NCI-H1105 treated with DMSO at 0.1 percent for 48 hours (cell line): ENCODE measurements at places on chromosomes 5 and 9.
A peak's percentile ranks its signal among the peaks of the same experiment; 100 is the strongest.

DNA sequence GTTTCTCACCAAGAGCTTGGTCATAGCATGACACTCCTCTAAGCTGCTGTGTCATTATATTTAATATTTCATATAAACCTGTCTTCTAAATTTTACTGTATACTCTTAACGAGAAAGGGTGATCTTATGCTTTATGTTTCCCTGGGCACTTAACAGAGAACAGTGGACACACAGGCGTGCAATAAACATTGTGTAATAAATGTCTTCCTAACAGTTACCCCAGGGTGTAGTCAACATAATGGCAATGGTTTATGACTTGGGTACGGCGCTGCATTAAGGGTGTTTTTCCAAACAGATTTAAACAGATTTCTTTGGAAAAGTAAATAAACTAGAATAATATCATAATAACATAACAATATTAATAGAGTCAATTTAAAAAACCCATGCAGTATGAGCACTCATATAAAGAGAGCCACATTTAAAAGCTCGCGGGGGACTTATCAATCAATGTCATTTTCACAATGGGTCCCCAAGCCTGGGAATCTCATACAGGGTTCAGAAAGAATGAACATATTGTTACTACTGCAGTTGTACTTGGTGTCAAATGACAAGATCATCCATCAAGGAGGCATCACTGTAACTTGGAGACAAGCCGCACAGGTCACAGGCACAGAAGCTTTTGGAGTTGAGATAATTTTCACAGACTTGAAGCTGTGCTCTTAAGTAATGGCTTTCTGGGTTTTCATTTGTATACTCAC lies 376.4 kb downstream of the CTNND2 start:
- no peak for DNase-seq

DNA sequence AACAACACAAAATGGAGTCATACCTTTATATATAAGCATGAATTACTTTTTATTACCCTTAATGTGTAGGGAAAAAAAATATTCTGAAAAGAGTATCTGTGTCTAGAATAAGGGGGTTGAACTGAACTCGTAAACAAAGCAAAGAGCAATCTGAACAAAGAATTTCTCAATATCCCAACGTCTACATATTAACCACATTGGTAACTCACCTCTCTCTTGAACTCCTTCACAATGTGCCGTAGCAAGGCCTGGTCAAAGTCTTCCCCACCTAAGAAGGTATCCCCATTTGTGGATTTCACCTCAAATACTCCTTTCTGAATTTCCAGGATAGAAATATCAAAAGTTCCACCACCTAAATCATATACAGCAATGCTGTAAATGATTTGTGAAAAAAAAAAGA lies 8.4 kb downstream of the HSPA9 start:
- no peak for DNase-seq

DNA sequence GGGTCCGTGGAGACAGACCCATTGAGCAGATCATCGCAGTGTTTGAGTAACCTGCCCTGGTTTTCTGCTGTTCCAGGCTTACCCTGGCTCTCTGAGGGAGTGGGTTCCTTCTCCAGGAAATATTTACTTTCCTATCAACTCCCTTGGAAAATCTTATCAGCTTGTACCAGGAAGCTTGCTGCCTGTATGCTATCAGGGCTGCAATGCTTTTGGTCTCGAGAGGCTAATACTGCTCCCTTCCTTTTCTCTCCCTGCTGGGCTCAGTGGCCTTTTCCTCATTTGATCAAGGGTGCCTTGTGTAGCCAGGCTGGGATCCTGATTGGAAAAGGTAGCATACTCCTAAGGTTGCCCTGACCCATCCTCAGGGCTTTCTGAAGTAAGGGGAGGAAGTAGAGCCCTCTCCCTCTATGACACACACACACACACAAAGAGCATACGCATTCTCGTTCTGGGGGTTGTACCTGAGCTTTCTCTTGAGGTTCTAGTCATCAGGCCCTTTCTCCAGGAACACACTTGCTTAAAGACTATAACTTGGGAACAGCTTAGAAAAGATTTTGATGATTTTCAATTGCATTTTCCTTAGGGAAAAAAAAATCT lies 41.6 kb downstream of the CYSTM1 start:
- DNase-seq = no peak

GRCh38 chr9:34654323-34655051 lies 2.5 kb downstream of the IL11RA start:
- peak; percentile 76 for DNase-seq

DNA sequence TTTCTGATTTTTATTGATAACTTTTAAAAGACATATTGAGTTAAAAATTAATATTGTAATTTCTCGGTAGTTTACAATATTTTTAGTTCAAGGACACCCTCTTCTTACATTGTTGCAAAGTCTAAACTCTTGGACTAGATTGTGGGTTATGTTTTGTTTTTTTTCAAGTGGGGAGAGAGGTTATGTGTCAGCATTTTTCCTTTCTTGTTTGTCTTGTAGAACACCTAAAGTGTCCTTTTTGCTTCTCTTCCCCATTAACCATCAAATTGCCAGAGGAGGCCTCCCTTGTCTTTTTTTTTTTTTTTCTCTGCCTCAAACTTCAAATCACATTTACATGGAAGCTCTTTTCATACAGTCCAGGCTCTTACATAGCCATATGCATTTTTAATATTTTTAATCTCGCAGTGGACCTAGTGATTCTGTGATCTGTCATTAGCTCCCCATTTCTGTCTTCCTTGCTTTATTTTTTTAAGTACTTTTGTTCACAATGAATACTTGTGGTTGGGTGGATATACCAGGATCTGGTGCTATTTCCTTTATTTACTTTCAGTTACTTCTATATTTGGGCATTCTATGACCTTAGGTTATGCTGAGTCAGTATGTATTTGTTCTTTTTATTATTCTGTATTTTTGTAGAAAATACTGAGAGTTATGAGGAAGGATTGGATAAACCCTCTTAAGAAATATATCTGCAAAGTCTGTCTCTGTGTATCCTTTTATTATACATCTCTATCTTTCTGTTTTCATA lies 2280.6 kb upstream of the ACO1 start:
- no peak for DNase-seq

DNA sequence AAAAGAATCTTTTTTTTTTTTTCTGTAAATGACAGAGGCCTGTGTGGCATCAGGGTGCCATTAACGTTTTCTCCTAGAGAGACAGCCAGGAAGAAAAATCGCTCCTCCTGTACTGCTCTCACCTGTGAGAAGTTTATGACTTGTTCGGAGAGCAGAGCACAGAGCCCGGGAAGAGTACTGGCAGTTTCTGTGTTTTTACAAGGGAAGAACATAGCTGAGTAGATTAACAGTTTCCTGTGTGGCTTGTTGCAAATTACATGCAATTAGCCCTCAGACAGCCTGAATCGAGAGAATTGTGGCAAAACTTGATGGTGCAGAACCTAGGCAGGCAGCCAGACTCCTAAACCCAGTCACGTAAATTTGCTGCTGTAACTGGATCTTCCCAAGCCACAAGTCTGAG lies 32.1 kb downstream of the PRKACG start:
- peak; percentile 93 for DNase-seq

- no peak for DNase-seq
Observed at GRCh38 chr5:156934450-156935211, 28.4 kb downstream of the TIMD4 start.

GRCh38 chr5:112546946-112547592 lies 128.0 kb upstream of the EPB41L4A start:
- DNase-seq = no peak

DNA sequence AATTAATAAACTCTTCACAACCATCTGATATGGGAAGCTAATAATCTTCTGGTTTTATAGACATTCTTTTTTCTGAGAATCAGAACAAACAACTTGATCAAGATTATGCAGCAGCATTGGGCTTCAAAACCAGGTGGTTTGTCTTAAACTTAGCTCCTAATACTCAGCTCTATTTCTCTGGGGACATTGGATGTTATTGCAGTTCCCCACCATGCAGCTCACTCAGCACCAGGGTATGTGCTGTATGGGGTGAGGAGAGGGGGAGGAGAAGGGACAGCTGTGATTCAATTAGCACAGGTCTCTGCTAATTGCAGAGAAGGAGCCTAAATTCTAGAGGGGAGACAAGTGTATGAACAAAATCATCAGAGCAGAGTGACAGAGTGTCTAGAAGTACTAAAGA lies 210.7 kb upstream of the TNC start:
- DNase-seq = no peak

GRCh38 chr5:77095189-77095588 lies 8.1 kb upstream of the ZBED3 start:
- DNase-seq = no peak

DNA sequence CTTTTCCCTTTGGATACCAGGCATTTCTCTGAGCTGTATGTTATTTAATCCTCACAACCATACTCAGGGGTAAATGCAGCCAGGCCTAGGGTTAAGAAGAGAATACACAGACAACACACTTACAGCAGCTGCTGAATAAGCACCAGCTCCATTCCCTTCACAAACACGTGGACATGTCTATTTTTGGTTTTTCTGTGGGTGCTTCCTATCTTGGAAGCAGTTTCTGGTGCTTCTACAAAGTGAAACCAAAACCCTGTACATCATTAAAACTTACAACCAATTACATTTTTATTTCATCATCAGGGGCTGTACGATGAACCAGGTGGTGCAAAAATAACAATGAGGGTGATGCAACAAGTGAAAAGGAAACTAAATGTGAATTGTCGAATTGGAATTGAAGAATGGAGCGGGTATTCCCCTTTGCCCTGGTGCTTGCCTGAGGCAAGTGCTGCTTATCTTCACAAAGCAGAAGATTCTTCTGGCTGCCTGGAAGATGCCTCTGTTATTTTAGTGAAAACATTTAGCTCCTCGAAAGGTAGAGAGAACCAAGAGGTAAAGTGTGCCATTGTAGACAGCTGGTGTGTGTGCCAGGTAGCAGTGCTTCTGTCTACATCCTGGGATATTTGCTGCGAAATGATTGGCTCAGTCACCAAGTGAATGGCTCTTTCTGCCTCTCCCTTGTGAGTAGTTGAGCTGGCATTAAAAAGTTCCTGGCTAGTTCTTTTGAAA lies 18.6 kb upstream of the IFNB1 start:
- no peak for DNase-seq

- DNase-seq = no peak
Observed at GRCh38 chr5:172846249-172846648, 12.2 kb downstream of the ERGIC1 start.

- no peak for DNase-seq
Observed at GRCh38 chr5:73365301-73365853, 83.2 kb downstream of the FOXD1 start.

GRCh38 chr5:39191216-39191615 lies 28.1 kb downstream of the FYB1 start:
- no peak for DNase-seq

DNA sequence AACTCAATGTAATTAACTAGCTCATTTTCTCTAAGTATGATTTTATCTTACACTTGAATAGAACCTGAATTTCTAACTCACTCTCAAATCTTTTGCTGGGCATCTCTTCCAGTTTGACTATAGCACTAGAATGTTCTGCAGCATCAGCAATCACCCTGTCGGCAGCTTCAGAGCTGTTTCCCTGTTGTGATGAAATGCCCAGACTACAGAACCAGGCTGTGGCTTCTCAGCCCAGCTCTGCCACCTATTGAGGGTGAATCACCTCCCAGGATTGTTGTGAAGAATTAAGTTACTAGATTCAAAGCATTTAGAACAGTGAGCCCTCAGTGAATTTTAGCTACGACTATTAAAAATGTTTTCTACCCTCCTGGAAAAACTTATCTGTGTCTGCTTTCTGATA lies 90.4 kb upstream of the ANKRD55 start:
- DNase-seq = no peak

DNA sequence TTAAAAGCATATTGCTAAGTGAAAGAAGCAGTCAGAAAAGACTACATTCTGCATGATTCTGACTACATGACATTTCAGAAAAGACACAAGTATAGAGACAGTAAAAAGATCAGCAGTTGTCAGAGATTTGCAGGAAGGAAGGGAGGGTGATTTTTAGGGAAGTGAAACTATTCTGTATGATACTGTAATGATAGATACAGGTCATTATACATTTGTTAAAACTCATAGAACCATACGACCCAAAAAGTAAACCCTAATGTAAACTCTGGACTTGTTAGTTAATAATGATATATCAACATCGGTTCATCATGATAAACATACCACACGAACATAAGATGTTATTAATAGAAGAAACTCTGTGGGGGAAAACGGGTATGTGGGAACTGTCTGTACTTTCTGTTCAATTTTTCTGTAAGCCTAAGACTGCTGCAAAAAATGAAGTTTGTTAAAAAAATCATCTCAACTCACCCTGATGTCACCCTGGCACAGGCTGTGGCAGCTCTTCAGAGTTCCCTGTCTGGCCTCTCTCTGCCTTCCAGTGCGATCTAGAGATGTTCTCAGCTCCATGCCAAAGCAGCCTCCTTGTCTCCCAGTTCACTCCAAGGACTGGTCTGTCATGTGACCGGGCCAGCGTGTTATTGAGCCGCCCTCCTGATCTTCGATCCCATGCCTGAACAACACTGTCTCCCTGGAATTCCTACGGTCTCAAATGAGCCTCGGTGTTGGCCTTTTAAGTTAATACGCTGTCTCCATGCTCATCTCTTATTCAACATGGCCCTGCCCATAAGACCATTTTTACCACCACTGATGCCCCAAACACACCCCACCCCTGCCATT lies 35.4 kb downstream of the PRLR start:
- no peak for DNase-seq

- no peak for DNase-seq
Observed at GRCh38 chr5:72512593-72512860, 5.3 kb upstream of the ZNF366 start.

DNA sequence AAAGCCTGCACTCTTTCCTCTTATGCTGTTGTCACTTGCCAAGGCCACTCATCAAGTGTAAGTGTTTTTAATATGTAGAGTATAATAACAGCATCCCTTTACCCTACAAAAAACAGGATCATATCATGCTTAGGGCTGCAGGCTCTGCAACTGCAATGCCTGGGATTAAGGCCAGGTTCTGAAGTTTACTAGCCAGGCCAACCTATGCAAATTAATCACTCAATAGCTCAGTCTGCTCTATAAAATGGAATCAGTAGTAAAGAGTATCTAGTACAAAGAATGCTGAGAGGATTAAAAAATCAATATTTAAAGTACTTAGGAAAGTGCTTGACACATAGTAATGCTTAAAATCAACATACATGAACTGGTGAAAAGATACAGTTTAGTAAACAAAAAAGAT lies 253.3 kb downstream of the EDIL3 start:
- DNase-seq = peak; percentile 56

DNA sequence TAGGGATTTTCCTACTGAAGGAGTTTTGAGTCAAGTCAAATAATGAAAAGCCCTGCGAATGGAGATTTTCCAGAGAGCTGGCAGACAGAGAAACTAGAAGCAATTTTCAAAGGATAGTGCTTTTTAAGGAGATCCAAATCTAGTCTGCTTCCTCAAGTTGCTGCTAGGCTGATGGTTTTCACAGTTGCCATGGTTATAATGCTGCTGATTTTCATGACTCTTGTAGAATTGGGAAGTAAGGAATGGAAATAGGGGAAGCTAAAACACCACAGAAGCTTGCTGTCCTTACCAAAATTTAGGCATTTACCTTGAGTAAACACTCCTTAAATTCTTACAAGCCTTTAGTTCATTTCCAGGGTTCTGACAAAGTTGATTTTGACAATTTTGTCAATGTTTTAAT lies 30.1 kb upstream of the HAPLN1 start:
- no peak for DNase-seq
